ENCODE measurements at places on chromosomes 6 and 20.

DNA sequence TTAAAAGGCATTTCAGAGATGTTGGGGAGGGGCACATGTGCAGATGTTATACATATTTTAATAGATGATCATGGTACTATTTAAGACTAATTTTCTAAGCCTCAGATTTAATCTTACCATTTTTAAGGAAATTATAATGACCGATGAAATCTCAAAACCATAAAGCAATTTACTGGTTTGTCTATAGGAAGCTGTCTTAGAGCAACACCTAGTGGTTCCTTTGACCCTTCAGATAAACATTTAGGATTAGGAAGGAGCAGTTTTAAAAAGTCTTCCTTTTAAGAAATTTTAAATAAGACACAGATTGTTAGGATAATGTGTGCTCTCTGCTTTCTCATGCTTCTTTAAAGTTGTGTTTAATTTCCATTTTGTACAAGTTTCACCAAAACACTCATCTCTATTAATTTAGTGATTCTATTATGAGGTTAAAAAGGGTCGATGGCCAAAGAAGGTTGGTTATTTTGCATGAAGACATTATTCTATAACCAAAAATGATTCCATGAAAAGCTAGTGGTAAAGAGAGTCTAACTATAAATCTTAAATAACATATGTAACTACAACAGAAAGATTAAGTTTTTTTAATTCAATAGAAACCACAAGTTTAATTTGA lies 376.4 kb downstream of the HACE1 start:
- no peak for DNase-seq

- no peak for DNase-seq
Observed at GRCh38 chr6:135419162-135419561, 78.4 kb downstream of the AHI1 start.

- no peak for DNase-seq
Observed at GRCh38 chr6:56744528-56744927, 101.8 kb upstream of the DST start.

GRCh38 chr20:199996-200395 lies 10.5 kb upstream of the DEFB128 start:
- no peak for DNase-seq

DNA sequence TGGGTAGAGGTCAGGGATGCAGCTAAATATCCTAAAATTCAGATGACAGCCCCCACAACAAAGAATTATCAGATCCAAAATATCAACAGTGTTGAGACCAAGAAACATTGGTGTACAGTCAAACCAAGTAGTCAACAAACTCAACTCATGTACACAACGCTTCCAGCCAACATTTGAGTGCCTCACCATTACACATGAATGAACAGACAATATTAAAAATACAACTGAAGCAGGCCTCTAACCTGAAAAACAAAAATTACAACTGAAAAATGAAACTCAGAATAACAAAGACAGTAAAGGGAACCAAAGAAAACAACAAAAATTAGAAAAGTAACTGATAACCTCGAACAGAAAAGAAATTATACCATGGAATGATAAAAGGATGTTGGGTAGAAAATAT lies 46.2 kb downstream of the HACE1 start:
- DNase-seq = no peak

DNA sequence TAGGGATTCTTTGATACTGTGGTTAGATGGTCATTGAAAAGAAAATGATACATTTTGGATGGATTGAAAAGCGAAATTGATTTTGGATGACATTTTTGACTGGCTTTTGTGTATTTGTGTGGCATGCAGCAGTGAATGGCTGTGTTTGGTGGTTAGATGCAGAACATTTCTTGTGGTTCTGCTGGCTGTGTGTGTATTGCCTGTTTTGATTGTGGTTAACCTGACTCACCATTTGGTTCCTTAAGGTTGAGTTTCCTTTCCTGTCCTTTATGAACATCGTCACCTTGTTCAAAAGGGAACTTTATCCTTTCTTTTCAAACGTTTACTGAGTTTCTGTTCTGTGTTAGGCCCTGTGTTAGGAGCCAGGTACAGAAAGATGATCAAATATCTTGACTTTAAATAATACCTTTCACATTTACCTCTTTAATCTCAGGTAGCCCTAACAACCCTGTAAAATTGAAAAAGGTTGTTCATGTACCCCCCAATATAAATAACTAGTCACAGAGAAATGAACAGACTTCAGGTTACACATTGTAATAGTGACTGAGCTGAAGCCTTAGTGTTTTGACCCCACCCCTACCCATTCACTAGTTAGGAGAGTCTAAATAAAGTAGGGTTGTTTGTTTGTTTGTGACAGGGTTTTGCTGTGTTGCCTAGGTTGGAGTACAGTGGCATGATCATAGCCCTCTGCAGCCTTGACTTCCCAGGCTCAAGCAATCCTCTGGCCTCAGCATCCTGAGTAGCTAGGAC lies 23.8 kb downstream of the ANKS1A start:
- DNase-seq = no peak

DNA sequence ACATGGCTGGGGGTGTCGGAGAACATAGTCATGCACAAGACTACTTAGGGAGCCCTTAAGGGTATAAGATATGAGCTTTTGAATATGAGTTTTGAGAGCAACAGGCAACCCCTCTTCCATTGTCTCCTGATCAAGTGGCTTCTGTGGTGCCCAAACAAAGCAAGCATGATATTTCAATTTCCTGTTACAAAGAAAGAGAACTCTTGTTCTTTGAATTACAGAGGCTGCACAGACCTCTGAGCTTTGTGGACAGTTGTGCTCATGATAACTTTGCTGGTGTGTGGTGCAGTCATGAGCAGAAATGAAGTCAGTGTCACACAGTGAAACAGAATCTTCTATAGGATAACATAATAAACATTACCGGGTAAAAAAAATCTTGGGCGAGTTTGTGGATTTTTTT lies 66.8 kb upstream of the THEMIS start:
- DNase-seq = no peak

DNA sequence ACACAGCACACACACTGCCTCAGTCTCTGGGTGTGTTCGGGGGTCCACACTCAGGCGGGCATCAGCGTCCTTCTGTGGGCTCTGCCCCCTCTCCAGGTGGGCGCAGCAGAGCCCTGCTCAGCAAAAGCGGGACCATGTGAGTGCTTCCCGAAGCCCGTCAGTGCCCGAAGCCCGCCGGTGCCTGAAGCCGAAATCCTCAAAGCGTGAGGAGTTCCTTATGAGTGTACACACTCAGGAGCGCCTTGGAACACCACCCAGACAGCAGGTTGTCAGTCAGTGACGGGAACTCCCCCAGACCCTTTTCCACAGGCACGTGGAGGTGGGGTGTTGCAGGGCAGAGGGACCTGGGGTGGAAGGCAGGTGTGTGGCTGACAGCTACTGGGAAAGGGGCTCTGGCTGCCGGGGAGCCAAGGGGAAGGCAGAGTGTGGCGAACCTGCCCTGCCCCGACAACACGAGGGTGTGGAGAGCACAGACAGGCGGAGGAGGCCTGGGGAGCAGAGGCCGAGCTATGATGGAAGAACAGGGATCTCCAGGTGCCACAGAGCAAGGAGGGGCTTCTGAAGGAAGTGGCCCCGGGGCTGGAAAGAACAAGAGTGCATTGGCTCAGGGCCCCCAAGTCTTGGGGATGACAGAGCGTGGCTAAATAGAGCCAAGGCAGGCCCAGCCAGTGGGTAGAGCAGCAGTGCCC lies 87.7 kb downstream of the RAMACL start:
- DNase-seq = no peak

DNA sequence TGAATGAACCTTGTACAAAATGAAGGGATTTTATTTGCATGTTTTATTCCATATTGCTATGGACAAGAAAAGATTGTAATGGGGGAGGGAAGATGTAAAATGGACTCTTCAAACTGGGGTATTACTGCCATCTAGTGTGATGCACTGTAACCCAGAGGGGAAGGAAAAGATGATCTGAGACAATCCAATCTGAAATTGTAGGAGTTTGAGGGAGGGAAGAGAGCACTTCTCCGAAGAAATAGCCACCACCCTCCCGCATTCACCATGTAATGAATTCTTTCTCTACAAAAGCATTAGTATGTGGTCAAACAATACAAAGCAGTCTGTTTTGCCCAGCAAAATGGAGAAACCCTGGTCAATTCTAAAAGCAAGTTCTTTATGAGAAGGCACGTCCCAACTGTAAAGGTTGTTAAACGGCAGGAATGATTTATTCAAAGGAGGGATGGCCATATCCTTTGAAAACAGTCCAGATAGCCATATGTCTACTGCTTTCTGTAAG lies 679.5 kb upstream of the NRSN1 start:
- no peak for DNase-seq

GRCh38 chr6:152318278-152318677 lies 318.9 kb downstream of the SYNE1 start:
- DNase-seq = no peak

DNA sequence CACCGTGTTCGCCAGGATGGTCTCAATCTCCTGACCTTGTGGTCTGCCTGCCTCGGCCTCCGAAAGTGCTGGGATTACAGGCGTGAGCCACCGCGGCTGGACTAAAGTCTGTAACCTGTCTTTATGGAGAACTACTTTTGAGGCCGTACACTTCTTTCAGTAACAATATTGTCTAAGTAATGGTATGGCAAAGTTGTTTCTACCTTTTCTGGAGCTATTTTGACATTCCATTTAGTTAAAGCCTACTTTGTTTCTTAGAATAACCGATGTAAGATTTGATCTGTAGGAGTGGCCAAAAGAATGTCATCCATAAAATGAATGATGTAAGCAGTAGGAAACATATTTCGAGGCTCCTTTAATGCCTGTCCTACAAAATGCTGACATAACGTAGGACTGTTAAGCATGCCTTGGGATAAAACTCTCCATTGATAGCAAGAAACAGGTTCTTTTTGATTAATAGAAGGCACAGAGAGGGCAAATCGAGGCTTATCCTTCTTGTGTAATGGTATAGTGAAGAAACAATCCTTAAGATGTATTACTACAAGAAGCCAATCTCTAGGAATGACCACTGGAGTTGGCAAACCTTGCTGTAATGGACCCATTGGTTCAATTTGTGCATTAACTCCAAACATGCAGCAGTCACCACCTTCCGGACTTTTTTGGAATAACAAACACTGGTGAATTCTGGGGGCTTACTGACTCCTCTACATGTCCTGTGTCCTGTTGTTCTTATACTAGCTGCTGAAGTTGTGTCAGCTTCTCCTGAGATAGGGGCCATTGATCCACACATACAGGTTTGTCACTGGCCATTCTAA lies 35.9 kb downstream of the HLA-DRA start:
- no peak for DNase-seq

- no peak for DNase-seq
Observed at GRCh38 chr20:31839782-31840487, 5.5 kb downstream of the FOXS1 start.

- no peak for DNase-seq
Observed at GRCh38 chr20:63959699-63960075, 3.5 kb upstream of the UCKL1 start.

DNA sequence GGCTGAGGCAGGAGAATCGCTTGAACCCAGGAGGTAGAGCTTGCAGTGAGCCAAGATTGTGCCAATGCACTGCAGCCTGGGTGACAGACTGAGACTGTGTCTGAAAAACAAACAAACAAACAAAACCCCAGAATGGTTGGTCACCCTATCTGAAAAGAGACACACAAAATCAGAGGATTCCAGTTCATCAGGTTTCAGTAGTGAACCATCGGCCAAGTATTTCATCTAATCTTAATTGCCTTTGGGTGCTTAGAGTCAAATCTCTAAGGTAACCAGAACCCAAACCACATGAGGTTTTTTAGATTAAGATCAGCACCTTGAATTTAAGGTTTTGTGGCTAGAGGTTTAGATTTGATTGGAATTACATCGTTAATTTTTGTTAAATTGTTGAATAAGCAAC lies 8.3 kb upstream of the ZBTB2 start:
- no peak for DNase-seq

DNA sequence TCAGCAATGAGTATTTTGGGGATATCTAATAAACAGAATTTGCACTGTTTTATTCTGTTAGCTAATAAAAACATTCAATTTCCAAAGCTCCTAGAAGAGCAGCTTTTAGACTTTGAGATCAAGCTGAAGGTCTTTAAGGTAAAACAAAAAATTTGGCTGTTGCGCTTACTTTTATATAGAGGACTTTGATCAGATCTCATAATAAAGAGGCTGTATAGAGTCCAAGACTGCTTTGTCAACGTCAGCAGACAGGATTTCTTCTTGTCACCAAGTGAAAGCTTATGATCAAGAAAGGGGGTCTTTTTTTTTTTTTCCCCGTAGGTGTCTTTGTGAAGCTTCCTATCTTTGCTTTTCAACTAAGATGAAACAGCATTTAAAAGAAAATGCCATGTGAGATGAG lies 556.5 kb upstream of the SLC35B3 start:
- no peak for DNase-seq

GRCh38 chr6:146253691-146254090 lies 224.8 kb downstream of the GRM1 start:
- DNase-seq = no peak

- DNase-seq = no peak
Observed at GRCh38 chr6:40755046-40755681, 168.0 kb upstream of the LRFN2 start.

DNA sequence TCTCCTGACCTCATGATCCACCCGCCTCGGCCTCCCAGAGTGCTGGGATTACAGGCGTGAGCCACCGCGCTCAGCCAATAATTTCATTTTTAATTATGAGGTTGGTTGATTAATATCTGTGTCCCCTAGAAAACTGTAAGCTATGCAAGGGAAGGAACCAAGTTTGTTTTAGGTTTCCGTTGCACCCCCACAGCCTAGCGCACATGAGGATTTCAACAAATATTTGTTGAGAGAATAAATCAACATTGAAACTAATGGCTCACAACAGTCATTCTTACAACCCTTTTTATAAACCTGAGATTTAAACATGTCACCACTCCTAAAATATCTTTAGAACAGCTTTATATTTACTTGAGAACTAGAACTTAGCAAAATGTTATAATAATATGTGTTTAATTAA lies 114.0 kb upstream of the CARMIL1 start:
- DNase-seq = no peak

DNA sequence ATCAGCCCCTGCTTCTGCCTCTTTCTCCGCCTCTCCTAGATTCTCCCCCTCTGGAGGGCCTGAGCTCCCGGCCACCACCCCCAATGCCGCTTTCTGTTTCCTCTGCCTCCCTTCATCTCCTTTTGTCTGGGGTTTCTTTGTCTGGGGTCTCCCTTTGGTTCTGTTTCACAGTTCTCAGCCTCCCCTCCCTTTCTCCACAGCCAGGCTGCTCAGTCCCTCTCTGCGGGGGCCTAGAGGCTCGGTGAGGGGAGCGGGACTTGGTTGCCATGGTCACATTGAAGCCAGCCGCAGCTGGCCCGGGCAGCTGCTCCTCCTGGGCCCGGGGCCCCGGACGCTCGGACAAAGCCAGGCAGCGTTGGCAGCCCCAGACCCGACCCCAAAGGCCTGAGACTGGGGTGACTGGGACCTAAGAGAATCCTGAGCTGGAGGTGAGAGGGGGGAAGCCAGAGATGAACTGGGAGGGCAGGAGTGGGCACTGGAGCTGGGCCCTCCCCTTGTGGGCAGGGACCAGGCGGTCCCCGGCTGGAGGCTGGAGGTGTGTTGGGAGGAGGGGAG lies 3.5 kb upstream of the DDR1 start:
- no peak for DNase-seq

- DNase-seq = peak; percentile 8
Observed at GRCh38 chr20:60055740-60056139, 97.5 kb downstream of the CDH26 start.

- no peak for DNase-seq
Observed at GRCh38 chr20:50193199-50193835, 2.7 kb downstream of the CEBPB start.

- no peak for DNase-seq
Observed at GRCh38 chr6:111427341-111428116, 55.5 kb downstream of the REV3L start.

Measured in activated CD4-positive, alpha-beta T cell treated with anti-CD3 and anti-CD28 coated beads, Interleukin-2, amount 50 U/mL, for 1 hour (primary cell).